ENCODE measurements at places on chromosomes 4 and X.

- no peak for DNase-seq
Measured at GRCh38 chrX:131521824-131522223, 22.1 kb upstream of the OR13H1 start.

- DNase-seq: no peak
Measured at GRCh38 chrX:132412208-132412607, 76.6 kb downstream of the MBNL3 start.

DNA sequence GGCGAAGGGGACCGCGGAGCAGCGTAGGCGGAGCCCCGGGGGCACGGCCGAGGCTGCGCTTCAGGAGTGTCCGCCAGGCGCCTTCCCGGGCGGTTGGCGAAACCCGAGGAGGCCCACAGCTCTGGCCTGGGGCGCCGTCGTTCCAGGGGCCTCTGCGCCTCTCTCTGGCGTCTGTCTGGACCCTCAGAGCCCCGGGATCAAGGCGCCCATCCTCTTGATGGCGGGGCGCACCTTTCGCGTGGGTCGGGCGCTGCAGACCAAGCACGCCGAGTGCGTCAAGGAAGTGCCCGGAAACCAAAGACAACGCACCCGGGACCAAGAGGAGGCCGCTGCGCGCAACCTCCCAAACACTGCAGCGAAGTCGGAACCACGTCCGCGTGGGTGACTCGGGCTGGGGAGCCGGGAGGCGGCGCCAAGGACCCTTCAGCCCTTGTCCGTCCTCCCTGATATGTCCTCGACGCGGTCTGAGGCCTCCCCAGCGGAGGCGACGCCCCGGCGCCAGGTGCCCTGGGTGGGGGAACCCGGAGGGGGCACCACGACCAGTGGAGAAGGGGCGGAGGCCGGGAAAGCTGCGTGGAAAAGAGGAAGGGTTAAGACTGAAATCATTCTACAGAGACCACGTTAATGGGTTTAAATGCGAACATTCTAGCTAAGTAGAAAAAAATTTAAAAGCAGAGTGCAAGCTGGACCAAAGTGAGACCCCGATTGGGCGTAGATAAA, 9.9 kb downstream of the HMX1 start:
- no peak for DNase-seq

DNA sequence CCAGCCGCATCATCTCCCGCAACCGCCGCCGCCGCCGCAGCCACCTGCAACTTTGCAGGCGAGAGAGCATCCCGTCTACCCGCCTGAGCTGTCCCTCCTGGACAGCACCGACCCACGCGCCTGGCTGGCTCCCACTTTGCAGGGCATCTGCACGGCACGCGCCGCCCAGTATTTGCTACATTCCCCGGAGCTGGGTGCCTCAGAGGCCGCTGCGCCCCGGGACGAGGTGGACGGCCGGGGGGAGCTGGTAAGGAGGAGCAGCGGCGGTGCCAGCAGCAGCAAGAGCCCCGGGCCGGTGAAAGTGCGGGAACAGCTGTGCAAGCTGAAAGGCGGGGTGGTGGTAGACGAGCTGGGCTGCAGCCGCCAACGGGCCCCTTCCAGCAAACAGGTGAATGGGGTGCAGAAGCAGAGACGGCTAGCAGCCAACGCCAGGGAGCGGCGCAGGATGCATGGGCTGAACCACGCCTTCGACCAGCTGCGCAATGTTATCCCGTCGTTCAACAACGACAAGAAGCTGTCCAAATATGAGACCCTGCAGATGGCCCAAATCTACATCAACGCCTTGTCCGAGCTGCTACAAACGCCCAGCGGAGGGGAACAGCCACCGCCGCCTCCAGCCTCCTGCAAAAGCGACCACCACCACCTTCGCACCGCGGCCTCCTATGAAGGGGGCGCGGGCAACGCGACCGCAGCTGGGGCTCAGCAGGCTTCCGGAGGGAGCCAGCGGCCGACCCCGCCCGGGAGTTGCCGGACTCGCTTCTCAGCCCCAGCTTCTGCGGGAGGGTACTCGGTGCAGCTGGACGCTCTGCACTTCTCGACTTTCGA, 654 bp downstream of the ATOH1 start:
- DNase-seq: no peak

DNA sequence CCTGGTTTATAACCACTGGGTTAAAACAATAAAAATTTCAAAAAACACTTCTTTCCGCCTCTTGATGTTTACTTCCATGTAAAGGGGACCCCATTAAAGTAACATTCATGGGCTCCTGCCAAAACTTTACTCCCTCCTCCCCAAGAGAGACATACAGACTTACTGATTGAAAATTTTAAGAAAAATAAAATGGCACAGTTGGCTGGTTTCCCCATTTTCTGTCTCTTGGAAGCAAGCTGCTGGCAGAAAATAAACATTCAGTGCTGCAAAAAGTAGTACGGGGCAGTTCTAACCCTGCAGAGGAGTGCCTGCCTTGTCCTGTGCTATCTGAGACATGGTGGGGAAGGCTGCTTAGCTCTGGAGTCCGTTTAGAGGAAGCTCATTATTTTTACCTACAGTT, 187.3 kb upstream of the INTU start:
- DNase-seq: no peak

- no peak for DNase-seq
Measured at GRCh38 chrX:149630681-149631233, 835 bp downstream of the TMEM185A start.

GRCh38 chrX:48558271-48558670, 16.0 kb upstream of the RBM3 start:
- DNase-seq: no peak

GRCh38 chr4:86451560-86452330, 91.9 kb upstream of the MAPK10 start:
- DNase-seq: no peak

- DNase-seq: no peak
Measured at GRCh38 chr4:109432696-109433095, 919 bp upstream of the SEC24B start.

GRCh38 chr4:135824759-135825296, 1623.2 kb upstream of the PABPC4L start:
- no peak for DNase-seq

- peak; percentile 37 for DNase-seq
Measured at GRCh38 chrX:10045327-10046000, 78.3 kb downstream of the CLDN34 start.

- DNase-seq: no peak
Measured at GRCh38 chrX:9257718-9258420, 207.0 kb upstream of the TBL1X start.

DNA sequence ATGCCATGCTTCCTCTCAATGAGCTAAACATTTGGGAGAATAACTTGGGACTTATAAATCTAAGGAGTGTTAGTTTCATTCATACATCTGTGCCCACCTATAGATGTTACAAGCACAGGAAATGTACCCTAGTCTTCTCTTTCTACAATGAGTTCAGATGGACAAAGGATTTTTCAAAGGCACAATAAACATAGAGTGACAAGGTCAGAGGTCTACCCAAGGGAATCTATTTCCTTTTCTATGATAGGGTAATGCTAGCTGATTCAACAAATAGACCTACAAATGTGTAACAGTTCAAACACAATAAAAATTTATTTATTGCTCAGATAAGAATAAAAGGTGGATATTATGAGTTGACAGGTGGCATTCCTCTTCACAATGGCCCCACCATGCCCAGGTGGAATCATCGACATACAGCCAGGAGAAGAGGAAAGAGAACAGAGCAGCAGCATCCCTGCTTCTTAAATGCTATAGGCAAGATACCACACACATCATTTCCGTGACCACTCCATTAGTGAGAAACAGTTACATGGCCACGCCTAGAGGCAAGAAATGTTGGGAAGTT, 421.8 kb downstream of the HNRNPD start:
- DNase-seq: no peak

DNA sequence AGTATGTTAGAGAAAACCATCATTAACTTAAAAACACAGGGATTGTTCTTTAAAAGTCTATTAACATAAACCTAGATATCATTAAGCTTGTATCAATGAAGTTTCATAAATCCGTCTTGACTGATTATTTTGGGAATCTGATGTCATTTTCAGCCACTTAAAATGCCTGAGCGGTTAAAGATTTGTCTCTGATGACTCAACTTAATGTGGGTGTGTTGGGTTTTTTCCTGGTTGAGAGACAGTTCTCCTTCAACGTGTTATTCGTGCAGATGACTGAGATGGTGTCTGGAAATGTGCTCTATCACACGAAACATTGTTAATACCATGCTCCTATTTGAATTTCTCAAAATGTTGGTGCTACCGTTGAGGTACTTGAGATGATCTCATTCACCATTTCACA, 227.3 kb upstream of the TENM3 start:
- DNase-seq: no peak

DNA sequence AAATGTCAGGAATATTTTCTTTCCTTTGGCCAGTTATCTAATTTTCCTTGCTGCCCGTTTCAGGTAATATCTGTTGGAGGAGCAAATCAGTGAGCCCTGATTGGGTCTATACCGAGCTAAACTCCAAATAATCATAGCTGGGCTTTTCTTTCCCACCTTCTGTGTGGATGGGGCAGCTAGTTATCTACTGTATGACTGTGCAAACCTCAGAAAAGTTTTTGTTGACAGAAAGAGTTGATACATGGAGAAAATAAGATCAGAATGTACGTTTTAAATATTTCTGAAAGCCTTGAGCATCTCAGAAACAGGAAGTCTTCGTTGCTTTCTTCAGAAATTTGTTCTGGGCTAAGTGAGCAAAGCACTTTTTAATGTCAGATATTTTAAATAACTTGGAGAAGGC, 6.2 kb upstream of the CXCL5 start:
- DNase-seq: no peak

- DNase-seq: no peak
Measured at GRCh38 chrX:57752866-57753265, 72.8 kb upstream of the NLRP2B start.

DNA sequence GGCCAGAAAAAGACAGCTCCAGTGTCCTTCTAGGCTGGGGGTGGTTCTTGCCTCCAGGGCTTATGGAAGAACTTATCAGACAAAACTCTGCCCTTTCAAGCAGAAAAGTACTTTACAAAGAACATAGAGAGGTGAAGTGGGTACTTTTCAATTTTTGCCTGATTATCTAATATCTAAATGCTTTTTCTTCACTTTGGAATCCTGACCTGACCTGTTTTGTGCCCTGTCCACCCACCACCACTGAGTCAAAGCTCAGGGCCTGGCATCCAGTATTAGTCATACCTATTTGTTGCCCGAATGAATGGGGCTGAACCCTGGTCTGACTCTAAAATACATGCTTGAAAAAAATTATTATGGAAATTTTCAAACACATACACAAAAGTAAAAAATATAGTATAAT, 37.2 kb downstream of the RTL9 start:
- no peak for DNase-seq

GRCh38 chrX:38287674-38288073, 39.6 kb downstream of the RPGR start:
- no peak for DNase-seq
